ENCODE measurements at places on chromosomes 12 and 14.

DNA sequence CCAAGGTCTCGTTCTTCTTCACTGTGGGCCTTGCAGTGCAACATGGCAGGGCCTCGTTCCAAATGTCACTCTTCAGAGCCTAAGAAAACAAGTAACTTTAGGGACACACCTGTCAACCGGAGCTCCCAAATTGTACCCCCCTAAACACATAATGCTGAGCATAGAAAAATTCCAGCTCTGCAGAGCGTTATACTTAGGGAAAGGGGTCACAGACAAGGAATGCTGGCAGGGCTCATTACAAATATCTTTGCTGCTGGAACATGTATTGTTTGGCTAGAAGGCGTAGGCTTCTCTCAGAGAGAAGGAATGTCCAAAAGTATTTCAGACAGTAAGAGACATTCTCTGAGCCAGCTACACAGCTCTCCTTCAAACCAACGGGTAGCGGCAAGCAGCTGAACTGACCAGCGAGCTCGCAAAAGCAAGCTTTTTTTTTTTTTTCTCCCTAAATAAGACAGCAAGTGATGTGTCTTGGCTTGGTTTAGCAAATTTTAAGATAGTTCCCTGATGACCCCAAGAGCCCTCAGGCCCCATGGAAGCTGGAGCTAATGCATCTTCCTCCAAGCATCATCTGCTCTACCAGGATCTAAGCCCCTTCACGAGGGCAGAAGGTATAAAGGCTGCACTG, 24.5 kb downstream of the SSH1 start:
- no peak for DNase-seq

DNA sequence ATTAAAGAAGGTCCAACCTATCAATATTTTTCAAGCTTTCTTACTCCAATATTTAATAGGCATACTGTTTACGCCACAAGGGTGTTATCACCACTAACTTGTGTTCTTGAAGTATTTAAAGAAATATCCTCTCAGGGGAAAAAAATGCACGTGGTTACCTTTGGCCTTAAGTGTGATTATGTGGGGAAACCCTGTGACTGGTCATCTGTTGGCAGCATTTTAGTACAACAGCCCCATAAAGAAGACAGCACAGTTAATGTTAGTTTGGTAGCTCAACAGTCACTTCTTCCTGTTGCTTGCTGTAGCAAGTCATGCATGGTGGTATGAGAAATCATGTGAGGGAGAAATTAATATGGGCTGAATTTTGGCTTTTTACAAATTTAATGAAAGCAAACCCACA, 1021.5 kb upstream of the TMEM132C start:
- no peak for DNase-seq

DNA sequence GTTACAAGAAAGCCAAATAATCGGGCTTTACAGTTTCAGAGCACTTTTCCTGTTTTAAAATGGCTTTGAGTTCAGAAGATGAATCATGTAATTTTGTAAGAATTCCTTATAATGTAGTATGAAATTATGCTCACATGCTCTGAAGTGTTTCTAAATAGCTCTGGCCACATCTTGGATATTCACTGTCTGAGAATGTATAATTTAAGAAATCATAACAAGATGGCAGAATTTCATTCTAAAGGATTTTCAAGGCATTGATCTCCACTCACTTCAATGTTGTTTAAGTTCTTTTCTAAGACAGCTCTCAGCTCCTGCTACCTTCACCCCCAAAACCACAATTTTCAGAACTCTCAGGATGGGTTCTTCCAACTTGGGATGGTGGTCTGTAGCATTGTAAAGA, 180.1 kb downstream of the DACT1 start:
- no peak for DNase-seq

- DNase-seq: peak; percentile 76
Observed at GRCh38 chr12:124625867-124626675, 58.7 kb upstream of the NCOR2 start.

- DNase-seq: peak; percentile 50
Observed at GRCh38 chr12:131860472-131861260, 32.5 kb downstream of the MMP17 start.

DNA sequence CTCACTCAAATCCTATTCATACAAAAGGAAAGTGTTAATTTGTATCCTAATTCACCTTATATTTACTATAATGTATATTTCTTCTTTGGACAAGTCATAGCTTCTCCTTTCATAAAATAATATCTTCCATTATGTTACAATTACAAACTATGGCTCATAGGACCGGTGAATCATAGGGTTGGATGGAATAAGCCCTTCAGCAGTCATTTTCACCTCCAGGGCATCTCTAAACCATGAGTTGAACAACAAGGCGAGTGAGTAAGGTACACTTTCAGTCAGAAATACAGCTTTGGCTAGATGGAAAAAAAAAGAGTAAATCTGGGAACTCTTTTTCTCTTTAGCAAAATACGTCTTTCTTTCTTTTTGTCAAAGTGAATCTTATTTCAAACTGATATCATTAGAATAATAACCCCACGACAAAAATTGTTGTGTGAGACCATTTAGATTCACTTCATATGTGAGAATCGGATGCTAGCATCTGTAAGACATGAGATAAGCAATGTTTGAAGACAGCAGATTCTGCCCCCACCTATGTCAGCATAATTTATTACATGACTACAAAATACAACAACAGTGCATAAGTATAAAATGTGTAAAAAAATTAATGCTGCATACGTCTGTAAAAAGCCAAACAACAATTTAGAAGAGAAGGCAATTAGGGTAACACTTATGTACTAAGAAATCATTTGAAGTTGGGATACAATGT, 184.4 kb upstream of the SLC38A2 start:
- DNase-seq: no peak

- DNase-seq: no peak
Observed at GRCh38 chr12:106188256-106188655, 49.5 kb upstream of the NUAK1 start.

GRCh38 chr12:3164454-3165077, 87.4 kb downstream of the TSPAN9 start:
- no peak for DNase-seq

- no peak for DNase-seq
Observed at GRCh38 chr12:118345355-118345754, 27.4 kb downstream of the TAOK3 start.
